Right forelimb (tissue), 1 donor: ENCODE measurements at places on chromosomes 12 and 14.

DNA sequence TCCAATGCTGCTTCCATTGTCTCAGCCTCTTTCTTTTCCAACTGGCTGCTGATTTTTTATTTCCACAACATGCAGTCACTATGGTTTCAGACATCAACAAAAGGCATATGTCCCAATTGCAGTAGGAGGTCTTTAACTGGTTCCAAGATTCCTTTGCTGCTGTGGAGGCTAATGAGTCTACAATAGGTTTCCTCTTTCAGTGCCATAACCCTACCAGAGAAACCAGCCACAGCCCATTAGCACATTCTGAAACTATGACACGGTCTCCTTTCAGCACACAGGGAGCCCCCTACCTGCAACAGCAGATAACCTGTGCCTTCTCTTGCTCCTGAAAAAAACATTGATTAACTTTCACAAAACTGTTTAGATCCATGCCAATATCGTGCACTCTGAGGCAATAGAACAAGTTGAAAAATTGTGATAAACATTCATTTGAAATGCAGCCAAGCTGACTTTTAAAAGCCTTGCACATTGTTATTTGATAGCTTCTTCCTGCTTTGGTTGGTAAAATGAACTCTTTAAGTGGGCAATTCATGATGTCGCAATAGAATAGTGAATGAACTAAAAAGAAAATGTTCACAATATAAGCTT, 32.4 kb downstream of the PLEKHG7 start:
- DNase-seq, result no peak

GRCh38 chr14:77955816-77956484, 156.0 kb downstream of the ADCK1 start:
- no peak for DNase-seq

DNA sequence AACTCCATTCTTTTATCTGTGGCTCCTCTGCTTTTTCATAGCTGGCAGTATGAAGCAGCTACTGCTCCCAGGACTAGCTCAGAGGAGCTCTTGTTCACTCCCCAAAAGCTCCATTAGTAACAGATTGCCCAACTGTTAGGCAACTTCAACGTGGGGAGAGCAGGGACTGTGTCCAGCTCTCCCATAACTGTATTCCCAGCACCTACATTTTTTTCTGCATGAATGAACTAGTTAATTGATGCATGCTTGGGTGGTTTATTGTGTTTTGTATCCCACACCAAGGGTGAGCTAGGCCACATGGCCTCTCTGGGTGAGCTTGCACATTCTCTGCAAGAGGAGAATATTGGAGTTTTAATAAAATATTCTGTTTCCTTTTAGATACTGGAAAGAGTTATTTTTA, 15.2 kb downstream of the STON2 start:
- DNase-seq, result no peak

DNA sequence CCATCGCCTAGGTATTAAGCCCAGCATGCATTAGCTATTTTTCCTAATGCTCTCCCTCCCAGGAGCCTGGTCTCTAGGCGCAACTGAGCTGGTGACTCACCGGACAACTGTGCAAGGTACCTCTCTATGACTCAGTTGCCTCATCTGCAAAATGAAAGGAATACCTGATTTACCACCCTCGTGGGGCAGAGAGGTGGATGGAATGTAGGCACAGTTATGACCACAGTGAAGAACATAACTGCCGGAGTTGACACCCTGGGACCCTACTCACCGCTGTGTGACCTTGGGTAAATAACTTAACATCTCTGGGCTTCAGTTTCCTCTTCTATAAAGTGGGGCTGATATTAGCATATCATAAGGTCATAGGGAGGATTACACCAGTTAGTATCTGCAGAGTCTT, 22.6 kb downstream of the BCL11B start:
- no peak for DNase-seq

DNA sequence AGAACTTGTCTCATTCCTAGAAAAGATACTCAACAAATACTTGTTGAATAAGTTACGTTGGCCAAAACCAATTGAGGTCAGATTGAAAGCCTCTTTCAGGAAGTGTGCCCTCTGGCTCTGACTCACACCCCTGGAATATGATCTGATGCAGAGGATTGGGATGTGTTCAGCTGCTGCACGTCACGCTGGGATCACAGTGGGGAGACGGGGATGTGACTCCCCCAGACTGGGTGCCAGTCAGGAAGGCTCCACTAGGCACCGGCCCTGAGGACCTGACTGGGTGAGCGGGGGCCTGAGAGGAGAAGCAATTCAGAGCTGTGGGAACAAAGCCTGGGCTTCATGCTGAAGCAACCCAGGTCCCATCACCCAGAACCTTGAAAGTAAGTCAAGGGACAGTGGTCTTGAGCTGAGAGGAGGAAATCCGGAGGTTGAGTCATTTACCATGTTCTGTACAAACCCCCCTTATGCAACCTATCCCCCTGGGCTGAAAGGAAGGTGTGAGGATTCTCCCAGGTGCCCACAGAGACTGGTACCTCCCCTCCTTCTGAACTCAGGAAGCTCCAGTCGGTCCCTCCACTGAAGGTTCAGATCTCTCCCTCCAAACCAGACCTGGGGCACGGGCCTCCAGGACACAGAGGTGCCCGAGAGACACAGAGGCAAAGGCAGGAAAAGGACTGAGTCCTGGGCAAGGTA, 3.9 kb downstream of the CEBPE start:
- no peak for DNase-seq

DNA sequence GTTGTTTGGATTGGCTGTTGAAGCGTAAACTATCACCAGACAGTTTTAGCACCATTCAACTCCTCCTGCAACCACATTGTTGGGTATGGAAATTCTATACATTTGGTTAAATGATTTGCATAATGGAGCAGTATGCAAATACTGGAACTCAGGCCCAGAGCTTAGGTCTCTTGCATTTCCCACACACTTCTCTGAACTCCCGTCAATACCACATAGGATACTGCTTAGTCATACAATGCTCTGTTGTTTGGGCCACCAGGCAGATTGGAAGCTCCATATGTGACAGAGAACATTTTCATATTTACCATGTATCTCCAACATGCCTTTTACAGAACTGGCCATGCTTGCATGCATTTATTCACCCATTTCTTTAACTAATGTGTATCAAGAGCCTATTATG, 78.0 kb downstream of the IFNG start:
- no peak for DNase-seq

DNA sequence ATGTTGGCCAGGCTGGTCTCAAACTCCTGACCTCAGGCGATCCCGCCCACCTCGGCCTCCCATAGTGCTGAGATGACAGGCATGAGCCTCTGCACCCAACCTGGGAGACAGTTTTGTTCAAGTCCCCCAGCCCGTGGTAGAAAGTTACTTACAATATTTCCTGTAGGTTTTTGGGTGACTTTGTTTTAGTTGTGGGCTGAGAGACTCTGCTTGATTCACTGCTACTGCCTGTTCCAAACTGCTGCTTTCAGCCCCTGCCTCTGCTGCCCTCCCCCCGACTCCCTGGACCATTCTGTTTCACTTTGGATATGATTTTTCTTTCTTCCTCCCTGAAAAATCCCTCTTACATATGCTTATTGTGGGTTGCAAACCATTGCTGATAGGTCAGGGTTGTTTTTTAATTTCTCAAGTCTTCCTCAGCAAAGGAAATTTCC, 13.4 kb upstream of the PCNX1 start:
- no peak for DNase-seq

DNA sequence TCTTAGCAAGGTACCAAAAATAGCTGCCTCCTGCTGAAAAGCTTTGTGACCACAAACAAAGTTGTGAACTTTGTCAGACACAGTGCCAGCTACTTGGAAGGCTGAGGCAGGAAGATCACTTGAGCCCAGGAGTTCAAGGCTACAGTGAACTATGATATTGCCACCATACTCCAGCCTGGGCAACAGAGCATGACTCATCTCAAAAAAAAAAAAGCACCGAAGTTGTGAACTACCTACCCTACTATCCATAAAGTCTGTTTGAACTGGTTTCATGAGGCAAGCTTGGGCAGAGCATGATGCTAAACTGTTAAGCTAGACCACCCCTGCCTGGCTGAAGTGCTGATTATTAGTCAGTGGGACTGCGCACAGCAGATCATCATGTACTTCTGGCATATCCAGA, 75.5 kb downstream of the RAD52 start:
- DNase-seq, result no peak

GRCh38 chr12:84636801-84637290, 275.8 kb downstream of the SLC6A15 start:
- no peak for DNase-seq

DNA sequence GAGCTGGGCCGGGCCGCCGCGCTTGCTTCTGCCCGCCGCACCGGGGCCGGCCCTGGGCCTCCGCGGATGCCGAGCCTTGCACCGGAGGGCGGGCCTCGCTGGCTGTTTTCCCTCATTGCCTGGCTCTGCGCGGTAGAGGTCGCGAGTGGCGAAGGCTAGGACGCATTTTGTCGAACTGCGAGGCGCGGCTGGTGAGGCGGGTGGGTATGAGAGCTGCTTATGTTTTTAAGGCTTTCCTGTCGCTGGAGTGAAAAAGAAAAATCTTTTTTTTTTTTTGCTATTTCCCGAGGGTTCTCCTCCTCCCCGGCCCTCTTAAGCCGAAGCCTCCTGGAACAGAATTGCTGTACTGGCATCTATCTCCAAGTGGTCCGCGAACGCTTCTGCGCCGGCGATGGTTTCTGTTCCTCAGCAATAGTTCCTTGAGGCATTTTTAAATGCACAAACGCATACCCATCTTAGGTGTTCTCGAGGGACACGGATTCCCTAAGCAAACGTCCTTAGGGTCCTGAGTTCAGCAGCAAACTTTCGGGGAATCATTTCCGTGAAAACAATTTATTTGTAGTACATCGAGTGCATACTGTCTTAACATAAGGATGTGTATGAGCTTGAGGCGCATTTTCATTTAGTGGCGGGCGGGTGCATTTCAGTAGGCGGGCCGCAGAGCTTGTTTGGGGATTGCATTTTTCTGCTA, 631 bp downstream of the RESF1 start:
- peak; percentile 84 for DNase-seq

- peak; percentile 26 for DNase-seq
Observed at GRCh38 chr14:104936361-104937155, 11.9 kb downstream of the PLD4 start.

DNA sequence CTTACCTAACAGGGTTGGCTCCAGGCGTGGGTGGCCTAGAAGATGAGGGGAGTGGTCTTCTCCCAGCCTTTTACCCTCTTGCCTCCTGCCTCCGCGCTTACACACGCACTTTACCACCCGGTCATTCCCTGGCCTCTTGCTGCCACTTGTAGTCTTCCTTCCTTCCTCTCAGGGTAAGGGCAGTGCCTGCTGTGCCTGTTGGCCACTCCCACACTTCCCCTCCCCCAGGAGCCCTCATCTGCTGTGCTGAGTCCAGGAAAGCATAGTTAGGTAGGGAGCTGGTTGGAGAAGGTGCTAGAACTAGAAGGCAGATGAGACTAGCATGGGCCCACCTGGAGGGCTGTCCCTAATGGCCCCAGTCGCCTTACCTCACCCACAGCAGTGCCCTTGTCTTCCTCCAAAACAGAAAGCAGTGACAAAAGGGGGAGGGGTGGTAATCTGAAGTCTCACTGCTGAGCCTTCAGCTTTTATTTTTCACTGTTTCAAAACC, 54.3 kb upstream of the SRSF5 start:
- no peak for DNase-seq

GRCh38 chr14:97250931-97251330, 453.7 kb downstream of the VRK1 start:
- DNase-seq, result no peak

- no peak for DNase-seq
Observed at GRCh38 chr12:81297601-81298000, 219.7 kb downstream of the ACSS3 start.

DNA sequence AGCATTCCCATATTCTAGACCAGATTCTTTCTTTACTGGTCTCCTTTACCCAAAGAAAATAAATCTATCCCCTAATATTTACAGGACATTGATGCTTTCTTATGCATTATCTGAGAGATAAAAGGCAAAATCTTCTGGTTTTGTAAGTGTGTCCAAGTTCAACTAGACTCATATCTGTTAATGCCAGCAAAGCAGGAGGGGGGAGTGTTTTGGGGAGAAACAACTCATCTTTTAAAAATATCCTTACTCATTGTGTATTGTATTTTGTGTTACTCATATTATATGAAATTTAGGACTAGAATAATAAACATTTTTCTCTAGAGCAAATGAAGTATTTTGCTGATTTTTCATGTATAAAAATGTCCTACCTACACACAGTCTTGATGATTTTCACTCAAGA, 54.8 kb downstream of the SAMD4A start:
- no peak for DNase-seq

DNA sequence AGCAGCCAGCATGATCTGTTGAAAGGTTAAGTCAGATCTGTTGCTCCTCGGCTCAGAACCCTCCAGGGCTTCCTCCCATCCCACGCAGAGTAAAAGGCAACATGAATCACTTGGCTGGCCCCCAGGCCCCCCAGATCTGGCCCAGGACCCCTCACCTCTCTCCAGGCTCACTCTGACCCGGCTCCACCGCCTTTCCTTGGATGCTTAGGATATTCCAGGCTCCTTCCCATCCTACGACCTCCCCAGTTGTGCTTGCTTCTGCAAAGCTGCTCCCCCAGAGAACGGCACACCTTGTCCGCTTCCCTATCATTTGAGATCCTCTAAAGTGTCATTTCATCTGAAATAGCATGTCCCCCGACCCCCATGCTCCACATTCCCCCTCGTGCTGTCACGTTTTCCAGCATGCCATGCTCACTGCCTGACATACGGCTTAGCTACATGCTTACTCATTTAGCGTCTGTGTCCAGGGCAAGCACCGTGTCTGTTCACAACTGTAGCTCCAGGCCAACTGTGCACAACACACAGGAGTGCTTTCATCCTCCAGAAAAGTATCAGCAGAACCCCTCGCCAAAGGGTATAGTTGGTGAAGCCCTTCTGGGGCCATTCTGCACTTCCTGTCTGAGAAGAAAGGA, 33.6 kb upstream of the BDKRB2 start:
- DNase-seq, result peak; percentile 35

GRCh38 chr12:79083181-79083580, 218.6 kb downstream of the SYT1 start:
- DNase-seq, result no peak

- DNase-seq, result no peak
Observed at GRCh38 chr14:59123531-59123930, 64.9 kb upstream of the DAAM1 start.

DNA sequence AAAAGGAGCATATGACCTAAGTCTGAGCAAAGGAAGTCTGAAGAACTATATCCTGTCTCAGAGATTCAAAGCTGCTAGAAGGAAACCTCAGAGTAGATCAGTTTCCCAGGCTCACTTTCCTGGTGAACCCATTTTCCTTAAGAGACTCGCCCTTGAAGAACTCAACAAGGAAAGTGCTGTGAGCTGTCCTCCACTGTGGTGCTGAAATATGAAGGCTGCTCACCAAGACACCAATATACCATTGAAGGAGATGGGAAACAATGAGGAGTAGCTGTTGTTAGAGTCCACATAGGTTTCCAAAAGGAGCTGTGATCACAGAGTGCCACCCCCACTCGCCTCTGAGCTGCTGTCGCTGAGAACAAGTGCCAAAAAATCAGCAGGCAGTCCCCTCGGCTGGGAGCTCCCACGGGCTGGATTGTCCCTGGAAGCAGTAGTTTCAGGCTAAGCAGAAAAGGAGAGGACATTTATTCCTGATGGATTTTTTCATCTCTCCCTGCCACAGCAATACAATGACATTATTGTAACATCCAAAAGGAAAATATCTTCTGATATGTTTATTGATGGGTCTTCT, 282.1 kb downstream of the RPS29 start:
- peak; percentile 58 for DNase-seq

- DNase-seq, result no peak
Observed at GRCh38 chr12:5807514-5808219, 137.4 kb downstream of the ANO2 start.

- DNase-seq, result no peak
Observed at GRCh38 chr12:103470664-103471063, 25.1 kb downstream of the C12orf42 start.
